ENCODE measurements at places on chromosomes 3 and 15. TPM values are rescaled to one million over a fixed set of nuclear protein-coding genes. Genes with fewer than 3 reads are reported as not detected.

GRCh38 chr3:142608631-142609030 is 12.4 kb downstream of the PLS1 start:
- no peak for DNase-seq

DNA sequence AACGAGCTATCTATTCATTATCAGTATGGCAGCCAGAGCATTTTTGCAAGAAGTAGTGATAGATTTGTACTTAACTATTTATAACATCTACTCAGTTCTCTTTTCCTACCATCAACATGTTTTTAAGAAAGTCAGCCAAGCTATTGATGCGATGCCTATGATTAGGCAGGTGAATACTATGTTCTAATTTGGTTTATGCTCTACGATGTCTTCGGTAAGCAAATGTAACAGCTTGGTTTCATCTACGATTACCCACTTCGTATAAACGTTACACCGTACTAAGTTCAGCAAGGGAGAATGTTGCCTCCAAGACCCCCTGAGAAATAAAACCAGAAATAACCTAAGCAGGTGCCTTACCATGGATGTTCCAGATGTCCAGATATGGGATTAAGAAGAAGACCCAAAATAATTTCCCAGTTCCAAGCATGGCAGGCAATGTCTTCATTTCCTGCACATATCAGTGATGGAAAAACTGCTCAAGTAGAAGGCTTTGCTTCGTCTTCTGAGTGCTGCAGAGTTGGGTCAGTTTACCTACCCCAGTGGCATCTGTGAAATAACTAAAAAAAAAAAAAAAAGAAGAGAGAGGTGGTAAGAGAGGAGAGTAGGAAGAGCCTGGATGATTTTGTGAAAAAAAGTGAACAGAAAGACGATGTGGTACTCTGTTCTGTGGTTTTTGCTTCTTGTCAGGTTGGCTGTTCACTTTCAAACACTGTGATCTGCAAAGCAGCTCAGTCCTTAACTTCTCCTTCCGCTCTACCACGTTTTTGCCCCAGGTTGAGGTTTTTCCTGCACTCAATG is at the start of gene BTLA:
BTLA (minus strand) TSS at position 559 of the 798 bp plus-strand sequence; CDS start at position 445, 114 bp downstream.
- no peak for DNase-seq

GRCh38 chr3:30688776-30689641 is 82.6 kb downstream of the TGFBR2 start:
- no peak for DNase-seq

- no peak for DNase-seq
Measured at GRCh38 chr3:39362192-39362591, 21.0 kb upstream of the SLC25A38 start.

DNA sequence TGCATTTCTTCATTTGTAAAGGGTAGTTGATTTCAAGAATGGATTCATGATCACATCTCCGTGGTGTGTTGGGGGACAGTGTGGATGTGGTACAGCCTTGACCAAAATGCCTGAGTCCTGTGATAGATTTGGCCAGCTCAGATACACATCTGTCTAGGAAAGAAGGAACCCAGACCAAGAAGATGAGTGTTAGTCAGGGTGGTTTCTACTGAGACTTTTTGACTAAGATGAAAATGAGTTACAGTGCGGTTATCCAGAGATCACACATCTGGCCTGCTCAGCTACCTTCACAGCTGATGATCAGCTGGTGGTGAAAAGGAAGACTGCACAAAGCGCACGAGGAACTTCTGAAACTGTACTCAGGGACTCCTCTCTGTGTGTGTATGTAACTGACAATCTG is 68.0 kb downstream of the FNDC3B start:
- DNase-seq, result peak; percentile 55

PLXNB1 gene
- total RNA-seq, result 7.0 TPM

SLC12A1 gene
- total RNA-seq, result not detected
